ENCODE measurements at places on chromosomes 16 and 17.

DNA sequence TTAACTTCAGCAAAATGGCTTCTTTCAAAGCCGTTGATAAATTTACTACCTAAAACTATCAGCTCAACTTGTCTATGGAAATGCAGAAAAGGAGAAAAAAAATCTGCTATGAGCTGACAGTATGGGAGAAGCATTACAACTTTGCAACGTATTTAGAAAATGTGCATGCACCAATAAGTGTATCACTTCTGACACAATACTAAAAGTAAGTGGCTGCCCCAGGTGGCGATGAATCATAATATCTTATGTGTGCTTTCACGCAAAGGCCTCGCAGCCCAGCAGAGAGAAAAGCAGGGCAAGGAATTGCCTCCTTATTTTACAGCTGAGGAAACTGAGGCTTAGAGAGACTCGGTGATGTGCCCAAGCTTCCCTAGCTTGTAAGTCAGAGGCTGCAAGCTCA is 101.8 kb downstream of the SALL1 start:
- no peak for DNase-seq

GRCh38 chr17:71677439-71677838 is 443.4 kb upstream of the SOX9 start:
- no peak for DNase-seq

DNA sequence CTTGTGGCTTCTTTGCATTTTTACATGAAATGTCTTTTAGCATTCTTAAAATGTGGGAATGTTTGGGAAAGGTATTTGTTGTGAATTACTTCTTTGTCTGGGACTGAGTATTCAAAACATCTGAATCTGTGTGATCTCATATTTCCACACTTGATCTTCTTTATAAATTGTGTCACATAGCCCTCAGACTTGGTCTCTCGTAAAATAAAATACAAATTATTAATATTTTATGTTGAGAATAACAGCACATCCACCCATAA is 81.9 kb downstream of the TUBD1 start:
- no peak for DNase-seq

DNA sequence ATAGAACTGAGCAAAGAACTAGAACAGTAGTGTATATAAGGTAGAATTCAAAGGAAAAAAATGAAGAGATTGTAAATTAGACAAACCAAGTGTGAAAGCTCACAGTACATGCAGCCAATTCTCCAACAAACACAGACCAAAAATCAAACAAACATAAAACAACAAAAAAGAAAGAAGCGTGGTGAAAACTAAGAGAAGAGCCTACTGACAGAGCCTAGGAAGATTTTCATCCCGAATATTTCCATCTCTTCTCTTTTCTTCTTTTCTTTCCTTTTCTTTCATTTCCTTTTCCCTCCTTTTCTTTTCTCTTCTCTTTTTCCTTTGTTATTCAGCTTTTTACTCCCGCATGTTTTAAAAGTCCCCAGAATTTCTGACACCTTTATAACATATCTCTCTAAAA is 1103.6 kb downstream of the CDH8 start:
- DNase-seq, result no peak

DNA sequence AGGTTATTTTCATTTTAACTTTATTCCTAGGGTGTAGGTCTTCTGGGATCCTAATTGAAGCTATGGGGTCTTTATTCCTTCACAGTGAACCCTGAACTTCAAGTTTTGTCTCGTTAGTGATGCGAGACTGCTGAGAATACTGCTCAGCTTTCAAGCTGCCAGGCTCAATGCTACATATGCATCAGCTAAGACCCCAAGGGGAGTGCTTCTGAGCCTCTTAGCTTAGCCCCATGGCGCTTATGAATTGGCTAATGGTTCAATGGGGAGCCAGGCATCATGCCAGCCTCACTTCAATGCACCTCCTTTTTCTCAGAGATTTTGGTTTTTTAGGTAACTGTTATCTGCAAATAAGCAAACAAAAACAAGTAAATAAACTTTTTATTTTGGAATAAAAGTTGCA is 94.1 kb upstream of the SIAH1 start:
- no peak for DNase-seq

DNA sequence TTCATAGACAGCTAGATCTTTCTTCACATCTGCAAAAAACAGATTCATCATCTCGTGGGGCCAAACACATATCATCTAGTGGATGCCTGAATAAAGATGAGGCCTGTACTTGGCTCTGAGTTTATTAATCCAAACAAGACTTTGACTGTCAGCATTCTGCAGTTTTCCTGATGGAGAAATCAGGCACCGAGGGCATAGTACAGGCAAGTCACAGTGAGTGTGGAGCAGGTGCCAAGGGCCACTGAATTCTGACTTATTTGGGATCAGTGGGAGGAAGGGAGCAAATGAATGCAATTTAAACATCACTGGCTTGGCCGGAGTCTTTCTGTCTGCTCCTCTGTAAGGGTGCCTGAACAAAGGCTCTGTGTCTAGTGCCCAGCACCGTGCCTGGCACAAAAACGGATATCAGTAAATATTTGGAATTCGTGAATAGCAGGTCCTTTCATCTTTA is 975 bp downstream of the CFAP20 start:
- no peak for DNase-seq

GRCh38 chr16:19837984-19838707 is 46.5 kb downstream of the GPRC5B start:
- DNase-seq, result no peak

DNA sequence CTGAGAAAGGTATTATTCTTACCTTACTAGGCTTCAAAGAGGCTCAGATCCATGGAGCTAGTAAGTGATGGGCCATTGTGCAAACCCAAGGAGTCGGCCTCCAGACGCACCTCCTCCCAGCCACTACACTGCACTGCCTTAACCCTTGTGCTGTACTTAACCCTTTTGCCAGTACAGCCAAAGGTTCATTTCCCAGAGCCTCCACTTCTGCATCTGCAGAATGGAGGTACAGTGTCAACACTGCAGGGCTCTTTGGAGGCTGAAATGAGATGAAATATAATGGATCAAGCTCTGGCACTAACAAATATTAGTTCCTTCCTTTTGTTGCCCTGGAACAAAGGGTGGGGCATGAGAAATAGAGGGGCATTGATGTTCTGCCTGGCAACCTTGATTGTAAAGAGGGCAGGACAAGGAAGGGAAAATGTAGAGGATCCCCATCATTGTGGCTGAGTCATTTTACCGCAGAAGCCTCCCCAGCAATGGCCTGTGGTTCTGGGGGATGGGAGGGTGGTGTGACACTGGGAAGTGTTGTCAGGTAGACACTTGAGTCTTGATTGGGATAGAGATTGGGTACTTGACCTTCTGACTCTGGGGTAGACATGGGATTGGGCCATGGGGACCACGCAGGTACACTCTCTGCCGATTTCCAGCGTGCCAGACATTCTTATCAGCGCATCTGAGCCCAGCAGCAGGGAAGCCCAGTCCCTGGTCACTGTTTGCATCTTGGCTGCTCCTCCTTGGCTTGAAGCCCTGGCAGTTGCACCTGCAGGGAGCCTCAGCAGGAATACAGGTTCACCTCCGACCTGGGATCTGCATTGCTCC is 84.0 kb downstream of the MSI2 start:
- no peak for DNase-seq

DNA sequence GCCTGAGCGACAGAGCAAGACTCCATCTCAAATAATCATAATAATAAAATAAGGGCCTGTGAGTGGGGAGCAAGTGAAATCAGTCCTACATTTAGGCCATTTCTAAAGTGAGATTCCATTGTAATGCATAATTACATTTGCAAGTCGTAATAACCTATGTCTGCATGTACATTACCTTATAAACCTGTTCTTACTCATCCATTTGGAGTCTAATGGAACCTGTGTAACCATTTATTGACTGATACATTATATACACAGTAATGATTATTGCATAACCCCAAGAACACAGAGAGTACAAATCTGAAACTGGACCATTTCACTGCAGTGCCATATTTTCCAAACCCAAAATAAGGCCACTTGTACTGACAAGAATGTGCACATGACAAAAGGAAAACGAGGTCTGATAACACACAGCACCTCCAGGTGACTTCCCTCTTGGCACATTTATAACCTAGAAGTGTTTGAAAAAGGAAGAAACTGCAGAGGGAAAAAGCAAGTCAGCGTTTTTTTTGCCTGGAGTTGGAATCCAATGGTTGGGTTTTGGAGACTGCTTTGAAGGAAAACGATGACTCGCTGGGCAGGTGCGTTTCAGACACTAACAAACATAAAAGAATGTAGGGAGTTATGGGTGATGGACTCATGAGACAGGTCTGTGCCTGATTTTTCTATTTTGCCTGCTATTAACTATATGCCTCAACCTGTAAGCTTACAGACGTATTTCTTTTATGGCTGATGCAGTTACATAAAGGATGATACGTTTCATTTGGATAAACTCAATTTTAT is 63.6 kb upstream of the KIFC3 start:
- no peak for DNase-seq

GRCh38 chr17:18184143-18185031 is 759 bp downstream of the ALKBH5 start:
- peak; percentile 59 for DNase-seq

DNA sequence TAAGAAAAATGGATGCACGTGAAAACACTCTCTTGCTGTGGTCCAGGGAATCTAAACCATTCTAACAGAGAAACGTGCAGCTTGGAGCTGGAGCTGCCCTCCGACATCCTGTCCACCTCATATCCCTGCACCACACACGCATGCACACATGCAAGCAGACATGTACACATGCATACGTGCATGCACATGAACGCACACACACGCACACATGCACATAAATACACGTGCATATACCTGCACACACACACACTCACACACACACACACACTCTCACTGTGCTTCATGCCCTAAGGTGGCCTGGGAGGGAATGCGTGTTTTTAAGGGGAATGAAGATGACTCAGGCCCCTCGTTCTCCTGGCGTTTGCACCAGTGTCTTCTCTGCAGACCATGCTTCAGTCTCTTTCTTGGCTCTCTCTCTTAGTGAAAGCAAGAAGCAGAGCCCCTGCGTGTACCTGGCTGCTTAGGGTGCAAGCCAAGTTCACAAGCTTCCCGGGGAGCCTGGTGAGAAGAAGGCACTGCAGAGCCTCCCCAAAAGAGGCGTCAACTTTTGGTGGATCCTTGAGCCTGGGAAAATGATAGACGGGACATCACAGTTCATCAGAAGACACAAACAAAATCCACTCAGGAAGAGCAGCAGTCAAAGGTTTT is 72.8 kb downstream of the GOSR1 start:
- no peak for DNase-seq

GRCh38 chr16:3106205-3106928 is 6.0 kb upstream of the ZNF205 start:
- peak; percentile 98 for DNase-seq
